Karpas-422 (cell line): ENCODE measurements at places on chromosomes 12 and 14. TPM values are rescaled to one million over a fixed set of nuclear protein-coding genes. Genes with fewer than 3 reads are reported as not detected.

TAS2R14 gene
- total RNA-seq: 3.9 and 12.6 TPM in 2 replicates

- DNase-seq: no peak
- no peaks in the 10 kb centered on the region for H3K27me3 ChIP-seq
- H3K36me3 ChIP-seq: no peaks in the 10 kb centered on the region
- no peaks in the 10 kb centered on the region for H3K4me1 ChIP-seq
- H3K27ac ChIP-seq: no peak overlapping the region
- H3K4me3 ChIP-seq: no peak overlapping the region
Observed at GRCh38 chr14:22464422-22465142, 124.4 kb downstream of the DAD1 start.

- H3K27me3 ChIP-seq: no peaks in the 10 kb centered on the region
- no peaks in the 10 kb centered on the region for H3K4me1 ChIP-seq
- no peaks in the 10 kb centered on the region for H3K36me3 ChIP-seq
Observed at GRCh38 chr12:131091976-131092691, 138.4 kb downstream of the ADGRD1 start.

OR6C4 gene
- not detected in 2 replicates for total RNA-seq

DDN gene
- 9.6 and 20.2 TPM in 2 replicates for total RNA-seq

DNA sequence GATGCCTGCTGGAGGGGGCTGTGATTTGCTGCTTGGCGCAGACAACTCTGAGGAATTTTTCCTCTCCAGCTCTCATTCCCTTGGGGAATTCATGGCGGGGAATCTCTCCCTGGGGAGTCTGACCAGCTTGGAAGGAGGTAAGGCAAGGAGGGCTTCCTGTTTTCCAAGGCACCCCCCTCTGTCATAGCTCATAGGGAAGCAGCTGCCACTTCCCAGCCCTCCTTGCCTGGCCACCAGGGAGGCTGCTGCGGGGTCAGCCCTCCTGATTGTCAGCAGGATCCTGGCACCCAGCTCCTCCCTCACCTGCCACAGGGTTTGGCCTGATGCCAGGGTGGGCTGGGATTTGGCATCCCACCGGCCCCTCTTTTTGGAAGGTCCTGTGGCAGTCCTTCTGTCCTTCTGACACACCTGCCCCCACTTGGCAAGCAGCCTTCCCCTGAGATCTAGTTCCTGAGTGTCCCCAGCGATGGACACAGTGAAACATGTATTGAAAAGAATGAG lies 74.9 kb downstream of the TSPAN9 start:
- H3K27ac ChIP-seq: no peak overlapping the region
- no peak overlapping the region for H3K4me3 ChIP-seq
- H3K4me1 ChIP-seq: no peaks in the 10 kb centered on the region
- no peak for DNase-seq
- H3K36me3 ChIP-seq: no peaks in the 10 kb centered on the region
- H3K27me3 ChIP-seq: no peaks in the 10 kb centered on the region
